ENCODE measurements at places on chromosomes 16 and 17.

DNA sequence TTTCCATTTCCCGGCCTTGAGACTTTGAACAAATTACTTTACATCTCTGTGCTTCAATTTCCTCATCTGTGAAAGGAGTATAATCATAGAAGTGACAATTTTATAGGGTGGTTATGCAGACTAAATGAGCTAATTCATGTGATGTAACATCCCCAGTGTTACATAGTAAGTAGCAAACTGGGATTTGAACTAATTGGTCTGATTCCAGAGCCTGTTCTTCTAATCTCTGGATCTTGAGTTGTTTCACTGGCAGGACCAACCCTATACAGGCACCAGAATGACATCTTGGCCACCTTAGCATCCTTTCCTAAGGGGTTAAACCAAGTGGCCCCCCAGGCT lies 77.7 kb downstream of the AATF start:
- DNase-seq = no peak

- DNase-seq = no peak
Measured at GRCh38 chr17:4833941-4834680, 971 bp downstream of the MINK1 start.

DNA sequence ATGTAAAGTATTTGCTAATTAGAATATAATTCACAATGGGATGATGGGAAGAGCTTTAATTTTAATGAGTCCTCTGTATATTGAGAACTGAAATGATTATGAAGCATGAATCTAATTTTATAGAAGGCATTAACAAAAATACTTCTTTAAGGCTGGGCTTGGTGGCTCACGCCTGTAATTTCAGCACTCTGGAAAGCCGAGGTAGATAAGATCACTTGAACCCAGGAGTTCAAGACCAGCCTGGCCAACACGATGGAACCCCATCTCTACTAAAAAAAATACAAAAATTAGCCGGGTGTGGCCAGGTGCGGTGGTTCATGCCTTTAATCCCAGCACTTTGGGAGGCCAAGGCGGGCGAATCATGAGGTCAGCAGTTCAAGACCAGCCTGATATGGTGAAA lies 12.0 kb downstream of the CDK12 start:
- DNase-seq = no peak

GRCh38 chr17:2709183-2709661 lies 2.3 kb downstream of the CLUH start:
- no peak for DNase-seq

DNA sequence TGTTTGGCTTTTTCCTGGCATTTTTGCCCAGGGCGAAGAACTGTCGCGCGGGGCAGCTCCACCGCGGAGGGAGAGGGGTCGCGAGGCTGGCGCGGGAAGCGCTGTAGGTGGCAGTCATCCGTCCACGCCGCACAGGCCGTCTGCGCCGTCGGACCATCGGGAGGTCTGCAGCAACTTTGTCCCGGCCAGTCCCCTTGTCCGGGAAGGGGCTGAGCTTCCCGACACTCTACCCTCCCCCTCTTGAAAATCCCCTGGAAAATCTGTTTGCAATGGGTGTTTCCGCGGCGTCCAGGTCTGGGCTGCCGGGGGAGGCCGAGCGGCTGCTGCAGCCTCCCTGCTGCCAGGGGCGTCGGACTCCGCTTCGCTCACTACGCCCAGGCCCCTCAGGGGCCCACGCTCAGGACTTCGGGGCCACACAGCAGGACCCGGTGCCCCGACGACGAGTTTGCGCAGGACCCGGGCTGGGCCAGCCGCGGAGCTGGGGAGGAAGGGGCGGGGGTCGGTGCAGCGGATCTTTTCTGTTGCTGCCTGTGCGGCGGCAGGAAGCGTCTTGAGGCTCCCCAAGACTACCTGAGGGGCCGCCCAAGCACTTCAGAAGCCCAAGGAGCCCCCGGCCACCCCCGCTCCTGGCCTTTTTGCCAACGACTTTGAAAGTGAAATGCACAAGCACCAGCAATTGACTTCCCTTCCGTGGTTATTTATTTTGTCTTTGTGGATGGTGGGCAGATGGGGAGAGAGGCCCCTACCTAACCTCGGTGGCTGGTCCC lies 2.3 kb upstream of the CBX4 start:
- DNase-seq = no peak

- no peak for DNase-seq
Measured at GRCh38 chr17:57574040-57574513, 171.0 kb downstream of the CCDC182 start.

DNA sequence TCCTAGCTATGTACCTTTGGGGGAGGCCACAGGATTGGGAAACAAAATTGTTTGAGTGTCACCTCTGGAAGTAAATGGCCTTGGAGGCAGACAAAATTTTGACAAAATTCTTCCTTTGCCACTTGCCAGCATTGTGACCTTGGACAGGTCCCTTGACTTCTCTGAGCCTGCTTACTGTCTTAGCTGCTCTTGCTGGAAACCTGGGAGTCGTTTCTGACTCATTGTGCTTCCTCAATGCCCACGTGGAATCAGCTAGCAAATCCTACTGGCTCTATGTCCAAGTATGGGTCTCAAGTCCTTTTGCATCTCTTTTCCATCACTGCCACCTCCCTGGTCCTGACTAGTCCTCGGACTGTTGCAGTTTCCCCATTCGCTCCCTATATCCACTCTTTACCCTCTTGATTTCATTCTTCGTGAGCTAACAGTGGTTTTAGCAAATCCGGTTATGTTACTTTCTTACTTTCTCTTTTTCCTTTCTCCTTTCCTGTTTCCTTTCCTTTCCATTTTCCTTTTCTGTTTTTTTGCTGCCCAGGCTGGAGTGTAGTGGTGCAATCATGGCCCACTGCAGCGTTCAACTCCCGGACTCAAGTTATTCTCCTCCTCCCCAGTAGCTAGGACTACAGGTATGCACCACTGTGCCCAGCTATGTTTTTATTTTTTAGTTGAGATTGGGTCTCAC lies 68.1 kb upstream of the LGALS9 start:
- DNase-seq = no peak

DNA sequence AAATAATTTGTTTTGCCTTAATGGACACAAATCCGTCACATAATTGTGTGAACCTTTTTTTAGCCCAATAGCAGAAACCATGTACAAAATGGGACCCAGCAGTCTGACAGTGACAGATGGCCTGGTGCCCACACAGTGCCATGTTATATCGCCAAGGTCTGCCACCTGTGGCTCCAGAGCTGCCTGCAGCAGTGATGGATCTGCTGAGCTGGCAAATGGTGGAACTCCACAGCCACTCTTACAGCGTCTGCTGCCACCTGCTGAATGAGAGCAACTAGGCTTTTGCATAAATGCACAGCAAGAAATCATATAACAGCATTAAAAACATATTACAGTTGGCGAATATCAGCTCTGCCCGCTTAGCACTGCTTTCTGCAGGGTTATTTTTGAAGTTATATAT lies 59.4 kb downstream of the NUP93 start:
- DNase-seq = peak; percentile 31

DNA sequence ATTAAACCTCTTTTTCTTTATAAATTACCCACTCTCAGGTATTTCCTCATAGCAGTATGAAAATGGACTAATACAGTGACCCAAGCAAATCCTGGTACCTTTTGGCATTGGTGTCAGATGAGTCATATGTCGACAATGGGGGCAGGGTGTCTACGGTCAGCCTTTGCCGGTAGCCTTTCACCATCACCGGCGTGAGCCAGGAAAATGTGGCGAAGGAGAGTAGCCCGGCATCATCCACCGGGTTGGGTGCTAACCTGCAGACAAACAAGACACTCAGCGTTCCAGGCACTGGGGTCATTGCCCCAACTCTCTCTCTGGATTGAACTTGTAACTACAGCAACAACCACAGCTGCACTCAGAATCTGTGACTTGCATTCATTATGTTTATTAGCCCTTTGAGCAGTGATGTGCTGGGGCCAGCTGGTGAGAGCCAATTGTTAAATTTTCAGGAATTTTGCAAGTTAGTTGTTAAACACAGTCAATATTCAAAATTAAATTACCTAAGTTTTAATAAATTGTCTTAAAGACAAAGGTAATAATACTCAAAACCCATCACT lies 11.9 kb downstream of the ABCC12 start:
- no peak for DNase-seq

- DNase-seq = peak; percentile 44
Measured at GRCh38 chr16:57576429-57576870, 34.0 kb downstream of the ADGRG5 start.

GRCh38 chr17:38742411-38743308 lies 5.5 kb downstream of the PCGF2 start:
- DNase-seq = no peak

DNA sequence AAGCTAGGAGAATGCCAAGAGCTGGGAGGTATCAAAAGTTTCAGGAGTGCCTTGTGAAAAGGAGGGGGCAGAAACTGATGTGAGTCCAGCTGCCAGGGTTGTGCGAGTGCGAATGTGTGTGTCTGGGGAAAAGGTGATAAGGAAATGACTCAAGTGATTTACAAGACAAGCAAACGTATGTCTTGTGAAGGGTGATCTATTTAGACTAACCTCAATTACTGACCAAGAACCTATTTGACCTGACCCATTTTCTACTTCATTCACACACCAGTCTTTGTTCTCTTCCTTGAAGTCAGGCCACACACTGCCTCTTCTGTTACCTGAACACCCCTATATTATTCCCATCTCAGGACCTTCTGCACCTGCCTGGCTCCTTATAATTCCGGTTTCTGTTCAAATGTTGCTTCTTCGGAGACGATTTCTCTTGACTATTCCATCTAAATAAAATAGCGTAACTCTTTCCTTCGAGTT lies 1.0 kb downstream of the GDE1 start:
- no peak for DNase-seq

DNA sequence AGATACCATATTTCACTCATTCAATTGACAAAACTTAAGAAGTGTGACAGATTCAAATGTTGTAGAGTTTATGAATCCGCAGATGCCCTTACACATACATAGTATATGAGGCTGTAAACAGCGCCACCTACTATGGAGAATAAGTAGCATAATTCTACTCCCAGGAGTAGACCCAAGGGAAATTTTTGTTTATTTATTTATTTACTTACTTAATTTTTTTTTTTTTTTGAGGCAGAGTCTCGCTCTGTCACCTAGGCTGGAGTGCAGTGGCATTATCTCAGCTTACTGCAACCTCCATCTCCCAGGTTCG lies 35.5 kb downstream of the GAN start:
- DNase-seq = peak; percentile 2

- DNase-seq = no peak
Measured at GRCh38 chr16:47475786-47476185, 14.7 kb downstream of the PHKB start.

- DNase-seq = no peak
Measured at GRCh38 chr17:31997005-31997404, 10.2 kb upstream of the LRRC37B start.

DNA sequence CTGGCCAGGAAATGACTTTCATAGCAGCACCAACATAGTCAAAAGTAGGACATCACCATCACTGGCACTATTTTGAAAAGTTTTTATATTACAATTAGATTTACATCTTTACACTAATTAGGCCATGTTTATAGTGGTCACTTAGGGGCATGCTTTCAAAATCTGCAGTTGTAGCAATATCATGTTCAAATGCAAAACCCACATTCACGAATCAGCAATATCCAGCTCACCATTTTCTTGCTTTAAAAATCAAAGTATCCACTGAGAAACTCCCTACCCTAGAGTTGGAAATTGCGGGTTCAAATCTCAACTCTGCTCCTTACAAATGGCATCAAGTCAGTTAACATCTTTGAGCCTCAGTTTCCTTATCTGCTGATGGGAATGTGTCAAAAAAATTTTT lies 237.4 kb downstream of the ZFHX3 start:
- no peak for DNase-seq

- no peak for DNase-seq
Measured at GRCh38 chr16:3587547-3588110, 10.4 kb upstream of the NLRC3 start.

DNA sequence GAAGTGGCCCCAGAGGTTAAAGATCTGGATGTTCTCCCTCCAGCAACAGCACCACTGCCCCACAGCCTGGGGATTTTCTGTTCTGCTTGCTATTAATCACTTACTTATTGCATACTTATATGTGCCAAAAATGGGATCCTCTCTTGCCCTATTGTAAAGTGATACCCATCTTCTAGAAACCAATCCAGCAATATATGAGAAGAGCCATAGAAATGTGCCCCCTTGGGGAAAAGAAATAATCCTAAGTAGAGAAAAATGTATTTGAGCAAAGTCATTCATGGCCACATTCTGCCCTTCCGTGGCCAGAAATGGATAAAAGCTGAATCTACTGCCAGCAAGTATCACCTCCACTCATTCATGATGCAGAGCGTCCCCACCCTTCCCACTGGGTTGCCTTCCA lies 20.9 kb downstream of the SOST start:
- no peak for DNase-seq

GRCh38 chr17:628089-628941 lies 86.3 kb downstream of the VPS53 start:
- no peak for DNase-seq

- no peak for DNase-seq
Measured at GRCh38 chr16:53433509-53433908, 762 bp upstream of the RBL2 start.

GRCh38 chr17:1035546-1036170 lies 38.7 kb downstream of the TIMM22 start:
- no peak for DNase-seq

GRCh38 chr16:89275284-89275584 lies 57.7 kb downstream of the ZNF778 start:
- DNase-seq = no peak

GRCh38 chr16:66906916-66907836 lies 11.5 kb downstream of the CDH16 start:
- no peak for DNase-seq

GRCh38 chr17:30337393-30337999 lies 3.6 kb upstream of the TMIGD1 start:
- DNase-seq = peak; percentile 20

DNA sequence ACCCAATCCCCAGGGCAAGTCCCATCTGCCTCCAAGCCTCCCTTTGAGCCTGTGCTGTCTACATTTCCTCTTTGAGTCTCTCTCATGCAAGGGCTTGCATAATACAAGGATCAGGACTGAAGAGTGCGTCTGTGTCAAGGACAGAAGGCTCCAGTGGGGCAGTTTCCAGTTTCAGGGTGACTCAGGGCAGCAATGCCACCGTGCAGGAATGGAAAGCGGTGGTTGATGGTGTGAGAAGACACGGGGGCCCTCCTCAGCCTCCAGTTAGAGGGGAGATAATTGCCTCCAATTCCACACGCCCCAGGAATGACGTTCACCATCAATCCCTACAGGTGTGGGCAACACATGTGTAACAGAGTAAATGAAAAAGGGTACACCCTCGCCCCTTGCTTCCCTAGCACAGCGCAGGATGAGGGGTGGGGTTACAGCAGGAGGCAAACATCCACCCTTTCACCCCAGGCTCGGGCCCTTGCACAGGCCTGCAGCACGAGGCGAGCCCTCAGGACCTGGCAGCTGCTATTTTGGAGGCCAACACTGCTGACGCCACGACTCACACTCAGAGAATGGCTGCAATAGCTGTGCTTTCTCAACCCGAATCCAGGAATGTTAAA lies 24.8 kb upstream of the SLC25A19 start:
- peak; percentile 94 for DNase-seq

DNA sequence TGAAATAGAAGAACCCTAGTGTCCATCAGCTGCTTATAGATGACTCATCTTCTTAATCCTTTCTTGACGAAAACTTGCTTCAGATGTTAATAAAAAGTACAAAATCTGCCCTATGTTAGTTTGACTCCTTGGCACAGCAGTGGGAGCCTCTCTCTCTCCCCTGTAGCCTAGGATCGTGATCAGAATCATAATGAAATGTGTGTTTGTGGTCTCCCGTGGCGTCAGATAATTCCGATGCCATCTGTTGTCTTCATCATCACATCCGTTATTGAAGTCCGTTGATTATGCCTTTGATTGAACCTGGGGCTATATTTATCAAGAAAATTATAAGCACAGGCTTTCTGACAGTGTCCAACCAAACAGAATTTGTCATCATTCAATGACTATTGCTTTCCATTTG lies 102.5 kb downstream of the BMERB1 start:
- DNase-seq = no peak

- DNase-seq = no peak
Measured at GRCh38 chr17:37825851-37826250, 81.0 kb upstream of the HNF1B start.
